ENCODE measurements at places on chromosomes 12 and 14. TPM values are rescaled to one million over a fixed set of nuclear protein-coding genes. Genes with fewer than 3 reads are reported as not detected.

DNA sequence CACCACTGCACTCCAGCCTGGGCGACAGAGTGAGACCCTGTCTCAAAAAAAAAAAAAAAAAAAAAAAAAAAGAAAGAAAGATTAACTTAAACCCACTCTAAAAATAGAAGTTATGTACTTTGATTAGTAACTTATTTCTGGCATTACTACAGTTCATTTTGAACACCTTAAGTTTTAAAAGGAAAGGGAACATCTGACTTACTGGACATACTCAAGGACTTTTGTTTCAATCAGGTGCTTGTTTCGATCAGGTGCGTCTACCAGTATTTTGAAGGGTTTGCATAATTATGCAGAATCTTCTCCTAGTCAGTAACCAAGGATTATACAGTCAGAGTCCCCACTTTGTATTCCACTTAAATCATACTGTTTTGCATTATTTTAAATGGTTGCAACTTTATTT lies 105.6 kb downstream of the DERA start:
- DNase-seq = no peak

GRCh38 chr12:88665071-88665470 lies 84.8 kb upstream of the KITLG start:
- no peak for DNase-seq

- peak; percentile 62 for DNase-seq
Observed at GRCh38 chr14:32710231-32710671, 228.4 kb upstream of the NPAS3 start.

GRCh38 chr12:56120158-56120846 lies 2.2 kb downstream of the ZC3H10 start:
- no peak for DNase-seq

DNA sequence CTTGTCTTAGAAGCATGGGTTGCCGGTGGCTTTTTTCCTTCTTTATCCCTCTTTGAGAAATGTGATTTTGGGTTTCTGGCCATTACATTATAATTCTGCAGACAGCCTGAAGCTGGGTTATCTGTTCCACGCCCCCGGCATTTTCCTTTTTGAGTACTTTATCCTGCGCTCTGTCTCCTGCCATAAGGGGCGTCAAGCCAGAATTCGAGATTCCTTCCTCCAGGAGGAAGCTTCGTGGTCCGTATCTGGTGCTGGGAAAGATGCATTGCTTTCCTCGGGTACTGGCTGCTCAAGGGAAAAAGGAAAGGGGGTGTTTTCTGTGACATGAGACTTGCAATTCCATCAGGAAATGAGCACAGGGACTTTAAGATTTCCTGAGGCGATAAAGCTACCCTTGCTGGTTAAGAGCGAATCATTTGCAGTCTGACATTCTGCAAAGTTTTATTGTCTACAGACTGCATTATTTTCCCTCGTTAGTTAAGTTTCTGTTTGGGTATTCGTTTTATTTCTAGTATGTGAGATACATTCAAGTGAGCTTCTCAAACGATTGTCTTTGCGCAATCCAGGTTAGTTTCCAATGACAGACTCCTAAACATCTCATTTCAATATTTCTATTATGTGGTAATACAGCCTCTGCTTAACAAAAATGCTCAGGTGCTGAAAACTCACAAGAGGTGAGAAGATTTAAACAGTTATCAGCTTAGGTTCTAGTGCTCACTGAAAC lies 694 bp downstream of the AKAP5 start:
- DNase-seq = peak; percentile 46

DNA sequence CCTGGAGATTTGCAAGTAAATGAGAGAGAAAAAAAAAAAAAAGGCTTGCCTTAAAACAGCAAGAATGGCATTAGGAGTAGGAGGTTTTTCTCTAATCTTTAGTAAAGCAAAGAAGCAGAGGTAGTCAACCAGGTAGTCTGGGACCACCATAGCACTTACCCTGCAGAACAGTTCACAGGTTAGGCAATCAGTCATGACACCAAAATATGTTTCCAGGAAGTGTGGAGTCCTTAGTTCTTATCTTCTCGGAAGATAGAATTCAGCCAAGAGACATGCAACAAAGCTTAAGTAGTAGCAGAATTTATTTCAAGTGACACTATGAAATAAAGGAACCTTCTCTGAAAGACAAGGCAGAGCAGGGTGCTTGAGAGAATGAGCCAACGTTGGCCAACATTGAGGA lies 295.8 kb downstream of the IPO8 start:
- no peak for DNase-seq

- DNase-seq = no peak
Observed at GRCh38 chr12:49865109-49865781, 22.3 kb upstream of the BCDIN3D start.

GRCh38 chr12:129304529-129304928 lies 451.3 kb downstream of the GLT1D1 start:
- DNase-seq = no peak

- DNase-seq = no peak
Observed at GRCh38 chr14:52873065-52873464, 77.8 kb downstream of the FERMT2 start.

DNA sequence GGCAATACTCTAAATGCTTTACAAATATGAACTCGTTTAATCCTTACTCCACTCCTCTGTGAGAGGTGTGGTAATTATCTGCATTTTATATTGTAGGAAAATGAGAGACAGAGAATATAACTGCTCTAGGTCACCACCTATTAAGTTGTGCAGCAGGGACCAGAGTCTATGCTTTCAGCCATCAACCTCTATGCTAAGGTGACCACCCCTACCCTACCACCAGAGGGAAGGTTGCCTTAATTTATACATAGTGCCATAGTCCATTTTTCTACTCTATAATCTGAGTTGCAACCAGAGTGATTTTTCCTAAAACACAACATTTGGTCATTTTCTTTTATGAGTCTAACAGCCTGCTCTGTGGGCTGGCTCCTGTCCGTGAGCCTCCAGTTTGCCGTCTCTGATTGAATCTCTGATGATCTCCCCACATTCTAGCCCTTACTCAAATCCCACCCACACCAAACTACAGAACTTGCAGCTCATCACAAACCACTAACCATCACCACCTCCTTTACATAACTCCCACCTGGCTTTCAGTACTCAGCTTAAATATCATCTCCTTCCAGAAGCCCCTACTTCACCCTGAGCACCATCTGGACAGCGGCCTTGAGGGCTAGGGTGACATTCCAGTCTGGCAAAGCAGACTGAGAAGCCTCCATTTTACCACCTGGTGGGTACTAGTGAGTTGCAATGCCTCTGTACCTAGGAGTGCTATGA lies 126.6 kb downstream of the PPM1H start:
- no peak for DNase-seq

GRCh38 chr14:21103710-21104447 lies 3.0 kb downstream of the TMEM253 start:
- DNase-seq = peak; percentile 96

DNA sequence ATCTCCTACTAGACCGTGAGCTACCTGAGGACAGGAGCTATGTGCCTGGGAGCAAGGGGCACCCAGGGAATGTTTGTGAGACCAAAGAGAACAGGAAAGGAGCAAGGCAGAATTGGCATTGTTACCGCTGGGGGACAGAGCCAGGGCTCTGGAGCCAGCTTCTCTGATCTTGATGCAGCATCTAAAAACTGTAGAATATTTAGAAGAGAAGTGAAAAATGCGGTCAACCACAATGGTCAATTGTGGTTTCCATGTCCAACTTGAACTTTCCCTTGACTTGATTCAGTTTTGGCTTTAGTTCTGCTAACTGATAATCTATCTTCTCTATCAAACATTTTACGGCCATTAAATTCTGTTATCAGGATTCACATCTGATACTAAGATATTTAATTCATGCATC lies 201.2 kb downstream of the ANO4 start:
- no peak for DNase-seq

DNA sequence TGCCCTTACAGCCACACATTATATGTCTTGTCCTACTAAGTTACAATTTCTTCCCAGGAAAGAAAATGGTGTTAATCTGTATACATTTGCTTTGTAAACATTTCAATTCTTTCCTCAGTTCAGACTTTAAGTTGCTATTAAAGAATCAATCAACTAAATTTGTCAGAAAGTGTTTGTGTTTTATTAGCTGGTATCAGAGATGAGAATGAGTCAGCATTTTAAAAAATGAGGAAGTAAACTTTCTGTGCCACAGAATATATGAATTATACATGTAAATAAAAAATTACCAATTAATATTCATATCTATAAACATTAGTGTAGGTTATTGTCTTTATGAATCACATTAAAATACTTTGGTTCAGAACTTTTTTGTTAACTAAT lies 82.0 kb downstream of the LMO3 start:
- no peak for DNase-seq

IL26 gene
- not detected for polyA plus RNA-seq

TBC1D30 gene
- polyA plus RNA-seq = 2.3 TPM

SLC10A1 gene
- polyA plus RNA-seq = not detected

EFS gene
- polyA plus RNA-seq = 56.9 TPM

TIMM9 gene
- polyA plus RNA-seq = 84.4 TPM

Data from hindlimb muscle (tissue), 1 donor.